ENCODE measurements at places on chromosomes 5 and 9.

- DNase-seq: no peak
Observed at GRCh38 chr9:3648722-3649246, 123.0 kb upstream of the RFX3 start.

DNA sequence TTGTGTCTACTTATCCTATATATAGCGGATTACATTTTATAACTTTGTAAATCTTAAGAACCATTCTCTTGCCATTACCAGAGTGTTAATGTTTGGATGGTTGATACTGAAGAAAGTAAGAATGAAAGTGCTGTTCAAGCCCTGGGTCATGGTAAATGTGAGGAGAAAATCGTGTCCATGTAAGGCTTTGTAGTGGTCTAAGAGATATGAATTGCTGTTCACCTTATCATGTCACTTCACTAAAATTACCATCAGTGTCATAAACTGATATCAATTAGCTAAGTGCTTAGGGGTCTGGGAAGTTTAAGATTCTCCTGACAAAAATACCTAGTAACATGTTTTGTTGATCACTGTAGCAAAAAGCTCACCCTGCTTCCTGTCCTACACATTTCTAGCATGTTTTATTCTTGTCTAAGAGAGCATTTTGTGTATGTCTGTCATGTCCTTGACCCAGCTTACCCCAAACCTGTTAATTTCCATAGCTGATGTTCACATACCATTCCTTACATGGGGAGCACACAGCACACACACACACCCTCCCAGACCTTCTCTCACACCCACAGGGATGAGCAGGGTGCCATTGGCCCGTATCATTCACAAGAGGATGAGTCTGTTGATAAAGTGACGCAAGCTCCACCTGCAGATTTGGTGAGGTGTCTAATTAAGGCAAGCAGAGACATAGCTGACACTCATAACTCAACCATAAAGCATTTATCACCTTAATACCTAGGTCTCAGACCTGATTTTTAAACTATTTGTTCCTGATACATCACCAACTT is 125.1 kb upstream of the PAM start:
- no peak for DNase-seq

GRCh38 chr5:9512457-9512856 is 33.4 kb downstream of the SEMA5A start:
- peak; percentile 49 for DNase-seq

GRCh38 chr5:66747607-66748006 is 151.4 kb downstream of the MAST4 start:
- no peak for DNase-seq
